ENCODE measurements at places on chromosomes 7 and 10.

- peak; percentile 24 for DNase-seq
Measured at GRCh38 chr10:130652544-130652943, 516.4 kb downstream of the GLRX3 start.

DNA sequence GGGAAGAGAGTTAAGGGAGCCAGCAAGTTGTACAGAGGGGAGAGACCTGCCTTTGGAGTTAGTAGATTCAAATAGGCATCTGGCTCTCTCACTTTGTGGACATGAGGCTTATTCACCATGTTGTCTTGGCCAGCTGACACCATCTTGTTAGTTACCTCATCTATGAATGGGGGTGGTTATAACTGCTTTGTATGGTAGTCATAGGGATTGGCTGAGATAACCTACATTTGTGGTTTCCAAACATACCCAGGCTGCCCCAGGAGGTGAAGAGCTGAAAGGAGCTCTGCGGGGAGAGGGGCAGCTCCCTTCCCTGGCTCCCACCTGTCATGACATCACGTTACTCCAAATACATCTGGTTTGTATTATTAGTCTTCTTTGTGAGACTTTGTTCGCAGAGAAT is 393.3 kb upstream of the AUTS2 start:
- DNase-seq = no peak

- peak; percentile 10 for DNase-seq
Measured at GRCh38 chr10:818526-819220, 112.8 kb downstream of the LARP4B start.

DNA sequence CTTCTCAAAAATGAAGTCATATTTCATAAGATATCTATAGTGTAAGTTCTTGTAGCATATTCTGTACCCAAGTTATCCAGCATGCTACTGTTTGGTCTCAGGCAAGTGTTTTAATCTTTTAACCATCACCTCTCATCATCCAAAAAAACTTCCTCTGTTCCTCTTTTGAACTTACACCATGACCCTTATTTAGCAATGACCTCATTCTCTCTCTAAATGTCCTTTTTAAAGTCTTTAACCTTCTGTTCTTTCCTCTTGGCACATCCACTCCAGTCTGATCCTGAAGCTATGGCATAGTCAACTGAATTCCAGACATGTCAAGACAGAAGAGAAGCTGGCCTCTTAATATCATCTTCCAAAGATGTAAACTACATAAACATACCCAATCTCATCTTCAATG is 26.2 kb downstream of the PPP3CB start:
- no peak for DNase-seq

GRCh38 chr7:47379629-47380324 is 202.1 kb downstream of the TNS3 start:
- no peak for DNase-seq

GRCh38 chr10:311901-312665 is 176.8 kb downstream of the ZMYND11 start:
- no peak for DNase-seq

All from suppressor macrophage (primary cell).